ENCODE measurements at places on chromosomes 13 and 19.

- DNase-seq = no peak
Observed at GRCh38 chr13:99522298-99522697, 21.0 kb downstream of the TM9SF2 start.

GRCh38 chr19:5456841-5457200 is 1.6 kb downstream of the ZNRF4 start:
- no peak for DNase-seq

DNA sequence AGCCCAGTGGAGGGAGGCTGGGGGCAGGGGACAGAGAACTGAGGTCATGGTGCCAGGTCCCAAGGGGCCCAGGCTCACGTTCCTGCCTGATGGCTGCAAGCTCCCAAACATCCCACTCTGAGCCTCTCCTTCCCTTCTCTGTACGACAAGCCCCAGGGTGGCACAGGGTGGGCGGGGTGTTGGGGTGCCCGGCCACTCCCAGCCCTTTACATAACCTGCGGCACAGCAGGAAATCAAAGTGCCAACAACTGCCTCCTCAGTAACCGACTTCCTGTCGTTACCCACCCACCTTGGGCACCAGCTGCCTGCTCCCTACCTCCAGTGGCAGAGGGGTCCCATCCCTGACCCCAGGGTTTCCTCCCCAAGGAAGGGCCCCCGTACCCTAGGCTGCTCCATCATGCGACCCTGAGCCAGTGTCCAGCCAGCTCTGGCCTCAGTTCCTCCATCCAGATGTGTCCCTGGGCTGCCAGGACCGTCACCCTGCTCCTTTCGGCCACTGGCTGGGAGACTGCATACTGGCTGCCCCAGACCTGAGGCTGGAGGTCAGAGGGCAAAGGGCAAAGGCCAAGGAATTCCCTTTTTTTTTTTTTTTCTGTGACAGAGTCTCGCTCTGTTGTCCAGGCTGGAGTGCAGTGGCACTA is 27.7 kb upstream of the NFIC start:
- DNase-seq = no peak

- no peak for DNase-seq
Observed at GRCh38 chr19:2627319-2627829, 75.1 kb downstream of the GNG7 start.

DNA sequence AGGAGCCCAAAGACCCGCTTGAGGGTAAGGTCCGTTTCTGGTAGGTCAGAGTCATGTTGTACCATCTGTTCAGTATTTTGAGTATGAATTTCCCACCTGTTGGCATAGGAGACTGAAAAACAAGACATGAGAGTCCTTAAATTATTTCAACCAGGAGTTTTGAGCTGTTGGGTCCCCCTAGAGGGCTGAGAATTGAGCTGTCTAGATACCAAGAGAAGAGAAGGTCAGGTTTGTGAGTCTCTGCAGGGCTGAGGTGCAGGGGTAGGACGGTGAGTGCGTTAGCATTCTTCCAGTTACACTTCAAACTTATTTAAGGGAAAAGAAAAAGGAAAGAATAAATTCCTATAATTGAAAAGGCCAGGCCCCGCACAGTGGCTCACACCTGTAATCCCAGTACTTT is 5.0 kb downstream of the CBLC start:
- no peak for DNase-seq

DNA sequence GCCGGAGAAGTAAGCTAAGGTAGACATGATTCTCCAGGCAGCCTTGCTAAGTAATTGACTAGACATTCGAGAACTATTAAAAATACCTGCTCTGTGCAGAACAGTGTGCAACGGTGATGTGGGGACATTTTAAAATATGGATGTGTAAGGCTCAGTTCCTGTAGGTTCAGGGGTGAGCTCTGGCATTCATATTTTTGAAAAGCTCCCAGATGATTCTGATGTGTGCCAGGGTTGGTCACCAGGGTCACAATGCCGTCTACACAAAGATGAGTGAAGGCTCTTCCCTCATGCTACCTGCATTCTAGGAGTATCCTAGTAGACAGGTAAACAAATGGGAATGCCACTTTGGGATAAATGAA is 702 bp upstream of the EPSTI1 start:
- DNase-seq = no peak

DNA sequence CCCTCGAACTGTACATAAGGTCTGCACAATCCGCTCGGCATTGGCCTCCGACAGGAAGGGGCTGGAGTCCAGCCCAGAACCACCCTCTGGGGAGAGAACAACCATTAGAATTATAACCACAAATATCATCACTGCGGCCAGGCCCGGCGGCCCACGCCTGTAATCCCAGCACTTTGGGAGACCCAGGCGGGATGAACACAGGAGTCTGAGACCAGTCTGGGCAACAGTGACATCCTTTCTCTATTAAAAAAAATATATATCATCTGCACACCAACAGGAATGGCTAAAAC is 11.4 kb downstream of the COQ8B start:
- DNase-seq = no peak

DNA sequence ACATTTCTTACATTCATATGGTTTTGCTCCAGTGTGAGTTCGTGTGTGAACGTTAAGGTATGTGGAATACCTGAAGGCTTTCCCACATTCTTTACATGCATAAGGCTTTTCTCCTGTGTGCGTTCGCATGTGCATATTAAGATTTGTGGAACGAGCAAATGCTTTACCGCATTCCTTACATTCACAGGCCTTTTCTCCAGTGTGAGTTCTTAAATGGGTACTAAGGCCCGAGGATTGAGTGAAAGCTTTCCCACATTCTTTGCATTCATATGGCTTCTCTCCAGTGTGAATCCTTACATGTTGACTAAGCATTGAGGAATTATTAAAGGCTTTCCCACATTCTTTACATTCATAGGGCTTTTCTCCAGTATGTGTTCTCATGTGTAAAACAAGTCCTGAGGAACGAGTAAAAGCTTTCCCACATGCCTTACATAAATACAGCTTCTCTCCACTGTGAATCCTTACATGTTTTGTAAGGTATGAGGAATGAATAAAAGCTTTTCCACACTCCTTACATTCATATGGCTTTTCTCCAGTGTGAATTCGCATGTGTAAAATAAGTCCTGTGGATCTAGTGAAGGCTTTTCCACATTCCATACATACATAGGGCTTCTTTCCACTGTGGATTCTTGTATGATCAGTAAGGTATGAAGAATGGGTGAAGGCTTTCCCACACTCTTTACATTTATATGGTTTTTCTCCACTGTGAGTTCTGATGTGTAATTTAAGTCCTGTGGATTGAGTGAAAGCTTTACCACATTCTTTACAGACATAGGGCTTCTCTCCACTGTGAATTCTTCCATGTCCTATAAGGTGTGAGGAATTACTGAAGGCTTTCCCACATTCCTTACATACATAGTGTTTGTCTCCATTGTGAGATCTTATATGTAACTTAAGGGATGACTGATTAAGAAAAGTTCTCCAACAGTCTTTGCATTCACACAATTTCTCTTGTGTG is 10.7 kb downstream of the ZNF846 start:
- no peak for DNase-seq
